ENCODE measurements at places on chromosomes 3 and 15.
A peak's percentile ranks its signal among the peaks of the same experiment; 100 is the strongest.

- peak; percentile 25 for DNase-seq
Measured at GRCh38 chr15:70345251-70346019, 247.7 kb upstream of the TLE3 start.

DNA sequence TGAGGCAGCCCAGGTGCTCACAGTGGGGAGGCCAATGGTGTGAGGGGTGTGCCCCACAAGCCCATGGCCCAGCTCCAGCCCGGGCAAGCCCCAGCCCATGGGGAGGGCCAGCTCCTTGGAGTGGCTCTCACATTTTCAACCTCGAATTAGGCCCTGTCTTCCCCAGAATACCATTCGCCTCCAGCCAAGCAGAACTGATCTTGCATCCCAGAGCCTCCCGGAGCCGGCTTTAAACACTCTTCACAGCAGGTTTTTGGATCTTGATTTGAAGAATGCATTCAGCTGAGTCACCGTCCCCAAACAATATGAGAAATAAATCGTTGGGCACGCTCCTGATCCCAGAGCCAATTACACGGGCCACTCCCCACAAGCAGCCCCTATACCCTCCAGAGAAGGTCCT, 23.7 kb downstream of the TPRA1 start:
- no peak for DNase-seq

- no peak for DNase-seq
Measured at GRCh38 chr3:160893207-160893606, 137.2 kb downstream of the PPM1L start.

- DNase-seq: no peak
Measured at GRCh38 chr3:141109751-141110150, 58.6 kb downstream of the SPSB4 start.

DNA sequence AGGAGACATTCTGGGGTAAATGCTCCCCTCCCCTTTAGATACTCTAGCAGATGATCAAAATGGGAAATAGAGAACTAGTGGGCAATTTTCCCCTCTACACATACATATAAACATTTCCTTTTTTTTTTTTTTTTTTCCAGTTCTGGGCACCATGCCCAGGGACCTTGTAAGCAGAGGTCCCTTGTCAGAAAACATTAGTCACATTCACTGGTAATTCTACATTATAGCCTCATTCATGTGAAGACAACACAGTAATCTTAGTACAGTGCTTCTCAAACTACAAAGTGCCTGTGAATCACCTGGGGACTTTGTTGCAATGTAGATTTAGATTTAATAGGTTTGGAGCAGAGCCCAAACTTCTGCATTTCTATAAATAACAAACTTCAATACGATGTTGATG, 60.1 kb upstream of the ACTC1 start:
- no peak for DNase-seq

DNA sequence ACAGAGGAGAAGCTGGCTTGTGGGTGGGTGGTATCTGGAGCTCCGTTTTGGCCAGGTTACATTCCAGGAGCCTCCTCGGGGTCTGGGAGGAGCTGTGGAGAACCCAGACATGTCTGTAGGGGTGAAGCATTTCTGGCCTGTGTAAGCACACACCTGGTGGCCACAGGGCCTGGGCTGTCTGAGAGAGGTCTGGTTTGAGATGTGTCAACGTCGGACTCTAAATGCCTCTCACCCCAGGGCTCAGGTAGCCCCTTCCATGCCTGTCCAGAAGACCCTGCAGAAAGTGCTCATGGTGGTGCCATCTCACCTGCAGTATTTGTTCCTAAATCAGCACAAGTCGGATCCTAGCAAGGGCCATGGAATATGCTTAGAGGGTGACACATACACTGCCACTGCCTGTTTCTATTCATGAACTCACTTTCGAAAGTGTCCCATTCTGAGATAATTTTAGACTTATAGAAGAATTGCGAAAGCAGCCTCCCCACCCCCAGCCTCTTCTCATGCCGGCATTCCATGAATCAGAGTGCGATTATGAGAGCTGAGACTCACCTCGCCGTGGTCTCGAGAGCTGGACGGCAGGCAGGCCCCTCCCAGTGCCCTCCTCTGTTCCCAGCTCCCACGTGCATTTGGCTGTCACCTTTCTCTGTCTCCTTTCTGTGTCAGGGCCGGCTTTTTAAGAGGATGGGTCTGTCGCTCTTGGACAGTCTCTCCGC, 63.7 kb downstream of the KLF15 start:
- DNase-seq: no peak

DNA sequence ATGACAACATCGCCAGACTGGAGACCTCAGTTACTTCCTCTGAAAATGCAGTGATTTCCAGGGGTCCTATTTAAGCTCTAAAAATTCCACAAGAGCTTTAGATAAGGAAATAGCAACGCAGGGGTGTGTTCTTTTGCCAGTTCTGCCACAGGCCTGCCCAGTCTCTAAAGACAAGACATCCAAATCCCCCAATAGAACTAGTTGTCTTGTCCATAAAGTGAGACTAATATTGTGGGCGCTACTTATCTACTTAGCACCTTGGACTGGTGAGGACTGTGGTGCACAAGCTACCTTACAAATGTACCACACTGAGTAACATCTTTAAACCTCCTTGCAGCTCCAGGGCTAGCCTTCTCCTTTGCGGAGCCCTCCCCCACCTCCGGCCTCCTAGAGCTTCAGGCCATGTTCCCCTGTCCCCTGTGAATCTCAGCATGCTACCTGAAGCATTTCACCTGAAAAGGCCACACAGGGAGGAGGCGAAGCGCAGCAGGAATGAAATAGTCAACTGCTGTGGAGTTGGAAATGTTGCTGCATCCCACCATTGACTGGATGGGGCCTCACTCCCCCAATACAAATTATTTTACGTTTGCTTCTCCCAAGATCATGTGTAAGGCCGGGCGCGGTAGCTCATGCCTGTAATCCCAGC, 9.6 kb upstream of the LRRC2 start:
- DNase-seq: no peak

- no peak for DNase-seq
Measured at GRCh38 chr3:191962324-191962723, 501.4 kb downstream of the PYDC2 start.

- peak; percentile 85 for DNase-seq
Measured at GRCh38 chr15:69394556-69395282, 19.4 kb upstream of the KIF23 start.

DNA sequence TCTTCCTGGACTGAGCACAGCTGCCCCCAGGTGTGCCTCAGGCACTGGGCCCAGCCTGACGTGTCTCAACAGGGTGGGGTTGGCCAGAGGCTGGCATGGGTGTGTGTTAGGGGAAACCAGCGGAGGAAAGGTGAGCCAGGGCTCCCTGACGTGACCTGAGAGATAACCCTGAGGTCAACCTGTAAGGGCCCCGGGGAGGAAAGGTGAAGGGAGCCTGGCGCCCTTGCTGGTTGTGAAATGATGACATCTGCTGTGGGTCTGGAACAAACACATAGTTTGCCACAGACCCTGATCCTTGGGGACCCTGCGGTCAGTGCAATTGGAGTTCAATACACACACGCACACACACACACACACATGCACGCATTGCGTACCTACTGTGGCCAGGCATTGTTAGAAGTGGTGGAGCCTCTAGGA, 100.2 kb upstream of the TLE3 start:
- no peak for DNase-seq

DNA sequence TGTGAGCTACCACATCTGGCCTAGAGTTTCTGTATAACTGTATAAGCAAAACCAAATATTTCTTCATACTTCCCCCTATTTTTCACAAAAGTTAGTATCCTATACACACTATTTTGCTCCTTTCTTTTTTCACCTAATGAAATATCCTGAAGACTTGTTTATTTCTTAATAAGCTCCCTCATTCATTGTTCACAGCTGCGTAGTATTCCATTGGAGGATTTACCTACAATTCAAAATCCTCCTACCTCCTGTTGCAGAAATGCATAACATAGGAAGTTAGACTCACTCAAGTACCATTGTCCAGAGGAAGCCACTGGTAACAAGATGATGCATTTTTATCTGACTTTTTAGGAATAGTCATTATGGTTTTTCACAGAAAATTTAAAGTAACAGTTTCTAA, 29.6 kb upstream of the TBC1D21 start:
- DNase-seq: no peak

DNA sequence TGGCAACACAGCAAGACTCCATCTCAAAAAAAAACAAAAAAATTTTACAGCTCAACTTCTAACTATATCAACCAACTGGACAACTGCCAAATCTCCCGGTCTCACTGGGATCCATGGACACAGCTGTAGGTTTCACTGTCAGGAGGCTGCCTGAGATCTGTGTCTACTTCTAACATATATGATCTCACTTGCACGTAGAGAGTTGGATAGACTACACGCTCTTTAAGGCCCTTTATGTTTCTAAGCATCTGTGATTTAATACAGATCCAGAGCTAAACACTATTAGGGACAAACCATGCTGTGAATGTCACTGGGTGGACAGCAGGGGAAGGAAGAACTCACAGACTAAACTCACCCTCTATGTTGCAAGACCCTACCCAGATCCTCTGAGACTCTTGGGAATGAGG, 13.0 kb upstream of the APOD start:
- no peak for DNase-seq

- DNase-seq: no peak
Measured at GRCh38 chr15:45387380-45388007, 9.2 kb upstream of the GATM start.

GRCh38 chr3:25293736-25294135, 134.3 kb upstream of the RARB start:
- DNase-seq: no peak

- no peak for DNase-seq
Measured at GRCh38 chr15:23629234-23629805, 18.3 kb downstream of the MAGEL2 start.

DNA sequence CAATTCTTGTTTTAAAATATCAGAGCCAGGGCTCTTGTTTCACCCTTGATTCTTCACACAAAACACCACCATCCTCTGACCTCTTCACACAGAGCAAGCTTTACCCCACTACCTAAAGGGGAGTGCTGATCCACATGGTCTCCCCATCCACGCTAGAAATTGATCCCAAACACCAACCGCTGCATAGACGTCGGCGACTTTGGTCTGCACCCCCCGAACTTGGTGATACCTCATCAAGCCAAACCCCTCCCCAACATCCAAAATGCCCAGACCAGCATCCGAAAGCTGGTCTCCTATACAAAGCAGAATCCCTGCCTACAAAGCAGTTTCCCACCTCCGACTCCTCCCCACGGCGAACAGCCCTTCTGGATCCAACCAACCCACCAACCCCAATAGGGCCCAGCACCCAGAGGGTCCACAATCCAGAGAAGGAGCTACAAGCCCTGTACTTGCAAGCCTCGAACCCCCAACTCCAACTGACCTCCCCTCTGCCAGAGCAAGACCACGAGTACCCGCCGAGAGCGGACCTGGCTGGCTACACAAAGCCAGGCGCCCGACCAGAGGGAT, 25.8 kb upstream of the MTHFS start:
- DNase-seq: no peak

DNA sequence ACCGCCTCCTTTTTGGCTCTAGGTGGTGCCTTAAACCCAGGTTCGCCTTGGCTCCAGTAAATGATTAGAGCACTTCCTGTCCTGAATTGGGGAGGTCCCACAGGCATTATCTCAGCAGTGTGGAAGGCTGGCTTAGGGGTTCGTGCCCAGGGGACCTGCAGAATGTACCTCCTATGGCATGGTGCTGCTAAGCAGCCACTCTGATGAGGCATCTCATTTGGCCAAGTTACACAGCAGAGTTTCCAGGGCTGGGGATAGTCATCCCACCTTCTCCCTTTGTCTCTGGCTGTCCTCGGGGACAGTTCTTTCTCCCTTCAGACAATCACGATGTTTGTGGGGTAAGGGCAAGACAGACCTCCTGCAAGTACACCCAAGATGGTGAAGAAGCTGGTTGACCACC, 371.2 kb downstream of the VPS13C start:
- no peak for DNase-seq

DNA sequence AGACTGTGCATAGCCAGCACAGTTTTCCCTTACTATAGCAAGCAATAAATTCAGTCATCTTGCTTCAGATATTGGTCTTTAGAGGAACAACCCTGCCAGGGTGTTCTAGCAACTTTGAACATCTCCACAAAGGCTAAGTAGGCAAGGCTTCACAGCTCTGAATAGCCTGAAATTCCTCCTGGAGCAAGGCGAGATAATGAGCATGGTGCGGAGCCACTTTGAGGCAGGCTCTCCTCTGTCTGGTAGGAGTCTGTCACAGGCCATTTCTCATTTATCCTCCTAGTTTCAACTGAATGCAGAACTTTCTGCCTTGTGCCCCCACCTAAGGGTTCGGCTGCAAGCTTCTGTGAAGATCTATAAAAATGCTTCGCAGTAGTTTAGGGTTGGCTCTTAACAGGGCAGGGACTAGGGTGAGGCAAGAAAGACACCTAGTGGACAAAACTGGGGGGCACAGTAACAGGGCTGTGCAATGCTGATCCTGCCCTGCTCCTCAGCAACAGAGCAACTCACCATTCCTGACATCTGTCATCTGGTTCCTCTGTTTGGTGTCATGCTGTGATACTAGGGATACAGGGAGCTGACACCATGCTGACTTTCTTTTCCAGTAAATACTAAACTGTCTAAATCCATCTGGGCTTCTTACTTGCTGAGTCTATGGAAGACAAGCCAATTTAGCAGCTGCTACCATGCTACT, 16.6 kb upstream of the EHHADH start:
- no peak for DNase-seq

- no peak for DNase-seq
Measured at GRCh38 chr3:54360320-54360719, 238.0 kb downstream of the CACNA2D3 start.

DNA sequence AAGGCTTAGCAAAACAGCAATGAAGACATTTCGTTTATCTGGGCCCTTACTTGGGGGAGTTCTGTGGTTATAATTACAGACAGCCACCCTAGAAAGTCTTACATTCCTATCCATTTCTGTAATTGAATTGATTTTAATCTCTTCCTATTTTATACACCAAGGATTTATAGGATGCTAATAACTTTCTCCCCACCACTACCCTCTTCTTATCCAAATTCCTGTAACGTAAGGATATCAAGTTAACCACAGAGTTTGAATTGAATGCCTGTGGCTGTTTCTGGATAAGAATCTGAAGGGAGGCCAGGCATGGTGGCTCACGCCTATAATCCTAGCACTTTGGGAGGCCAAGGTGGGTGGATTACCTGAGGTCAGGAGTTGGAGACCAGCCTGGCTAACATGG, 78.6 kb downstream of the MLH1 start:
- no peak for DNase-seq

DNA sequence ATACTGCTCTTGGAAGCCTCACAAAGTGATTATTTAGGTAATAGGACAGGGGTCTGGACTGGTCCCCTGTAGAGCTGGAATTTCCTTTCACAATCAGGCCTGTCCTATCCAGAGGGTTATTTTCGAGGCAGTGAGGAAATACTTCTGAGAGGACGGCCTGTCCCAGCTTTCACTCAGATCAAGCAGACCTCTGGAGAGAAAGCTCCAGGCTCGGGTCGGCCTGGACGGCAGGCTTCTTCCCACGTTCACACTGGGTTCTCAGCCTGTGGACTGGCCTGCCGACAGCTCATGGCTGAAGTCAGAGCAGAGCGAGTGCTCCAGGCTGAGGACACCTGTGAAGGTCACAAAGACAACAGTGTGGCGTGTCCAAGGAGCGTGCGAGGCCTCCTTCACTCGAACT, 405.3 kb downstream of the VPS13C start:
- DNase-seq: no peak
